ENCODE measurements at places on chromosomes 12 and 14.
A peak's percentile ranks its signal among the peaks of the same experiment; 100 is the strongest.

DNA sequence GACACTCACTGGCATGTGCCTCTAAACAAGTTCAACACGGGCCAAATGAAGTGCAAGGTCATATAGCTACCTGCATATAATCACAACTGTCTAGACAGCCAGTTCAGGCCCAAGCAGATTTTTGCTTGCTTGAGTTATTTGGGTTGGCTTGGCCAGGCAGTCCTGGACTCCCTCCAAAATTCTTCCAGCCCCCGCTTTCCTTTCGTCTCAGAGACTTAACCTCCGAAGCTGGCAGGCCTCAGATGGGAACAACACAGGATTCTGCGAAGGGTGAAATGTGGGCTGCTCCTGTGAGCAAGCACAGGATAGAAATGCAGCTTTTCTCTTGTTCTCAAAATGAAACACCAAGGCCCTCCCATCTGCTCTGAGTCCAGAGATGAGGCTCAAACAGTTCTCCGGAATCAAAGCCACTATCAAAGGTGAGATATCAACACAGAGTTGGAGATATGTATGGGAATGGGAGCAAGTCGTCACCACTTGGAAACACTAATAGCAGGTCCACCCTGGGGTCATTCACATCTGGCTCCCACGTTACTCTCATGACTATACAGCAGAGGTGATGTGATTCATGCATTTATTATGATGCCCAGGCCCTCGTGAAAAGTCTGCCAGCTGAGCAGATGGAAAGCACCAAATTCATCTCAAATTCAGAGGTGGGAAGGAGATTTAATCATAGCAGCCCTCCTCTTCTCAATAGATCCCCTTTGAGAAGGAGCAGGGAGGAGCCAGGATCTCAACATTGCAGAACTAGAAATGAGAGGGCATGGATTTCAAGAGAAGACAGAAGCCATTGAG lies 389.8 kb downstream of the NUAK1 start:
- DNase-seq, result peak; percentile 22

DNA sequence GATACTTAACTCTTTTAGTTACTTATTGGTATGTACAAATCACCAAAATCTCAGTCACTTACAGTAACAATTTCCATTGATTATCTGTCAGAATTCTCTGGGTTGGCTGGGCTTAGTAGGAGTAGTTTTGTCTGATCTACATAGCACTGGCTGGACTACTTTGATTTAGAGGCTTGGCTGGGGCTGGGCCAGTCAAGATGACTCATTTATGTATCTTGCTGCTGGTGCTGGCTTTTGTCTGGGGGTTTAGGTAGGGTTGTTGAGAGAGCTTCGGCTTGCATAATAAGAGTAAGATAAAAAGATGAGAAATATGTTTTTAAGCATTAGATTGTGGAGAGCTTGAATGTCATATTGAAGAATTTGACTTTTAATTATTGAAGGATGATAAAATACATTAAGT lies 1093.7 kb downstream of the SLC6A15 start:
- DNase-seq, result no peak

GRCh38 chr14:99322731-99323599 lies 51.0 kb upstream of the BCL11B start:
- no peak for DNase-seq

DNA sequence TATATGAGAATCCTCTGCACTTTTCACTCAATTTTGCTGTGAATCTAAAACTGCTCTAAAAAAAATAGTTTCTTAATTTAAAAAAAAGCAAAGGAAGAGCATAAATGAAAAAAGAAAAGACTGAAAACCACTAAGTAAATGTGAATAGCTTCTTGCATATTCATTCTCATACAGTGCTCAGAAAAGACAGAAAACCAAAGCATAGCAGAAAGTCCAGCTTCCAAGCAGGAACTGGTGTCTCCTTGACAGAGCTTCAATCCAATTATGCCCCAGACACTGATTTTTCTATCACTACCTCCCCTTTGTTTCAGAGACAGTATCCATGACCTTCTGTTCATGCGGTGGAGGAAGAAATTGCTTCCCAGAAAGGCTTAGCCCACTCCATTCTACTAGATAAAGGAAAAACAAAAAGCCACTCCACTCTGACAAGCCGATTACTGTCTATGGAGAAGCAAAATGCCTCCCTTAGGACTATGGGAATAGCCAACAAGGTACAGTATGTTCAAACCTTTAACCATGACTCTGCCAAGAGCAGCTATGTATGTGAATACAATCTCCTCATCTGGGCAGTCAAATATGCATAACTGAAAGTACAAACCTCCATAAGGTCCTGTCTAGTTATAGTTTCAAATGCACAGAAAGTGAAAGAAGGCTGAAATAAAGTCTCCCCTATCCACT lies 40.6 kb downstream of the ATF7 start:
- DNase-seq, result no peak

- DNase-seq, result no peak
These were observed 42.6 kb upstream of the POC1B start for GRCh38 chr12:89568484-89568883.

- DNase-seq, result no peak
These were observed 26.3 kb upstream of the PTGDR start for GRCh38 chr14:52241087-52241793.

DNA sequence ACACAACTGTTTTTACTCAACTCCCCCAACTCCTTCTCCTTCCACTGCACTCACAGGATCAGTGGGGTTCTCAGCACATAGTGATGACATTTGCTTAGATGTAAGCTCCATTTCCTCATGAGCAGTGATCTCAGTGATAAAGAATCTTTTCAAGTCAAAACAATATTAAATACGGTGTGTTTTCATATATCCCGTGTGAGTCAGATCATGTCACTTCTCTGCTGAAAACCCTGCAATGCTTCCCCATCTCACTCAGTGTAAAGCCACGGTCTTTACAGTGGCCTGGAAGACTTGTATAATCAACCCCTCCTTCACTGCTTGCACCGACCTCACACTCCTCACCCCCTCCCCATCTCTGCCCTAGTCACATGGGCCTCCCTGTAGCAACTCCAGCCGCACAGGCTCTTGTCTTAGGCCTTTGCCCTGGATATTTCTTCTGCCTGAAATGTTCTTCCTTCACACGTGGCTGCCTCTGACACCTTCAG lies 149.7 kb upstream of the ARHGAP5 start:
- DNase-seq, result no peak

GRCh38 chr14:73180385-73180805 lies 44.1 kb downstream of the PSEN1 start:
- DNase-seq, result no peak

DNA sequence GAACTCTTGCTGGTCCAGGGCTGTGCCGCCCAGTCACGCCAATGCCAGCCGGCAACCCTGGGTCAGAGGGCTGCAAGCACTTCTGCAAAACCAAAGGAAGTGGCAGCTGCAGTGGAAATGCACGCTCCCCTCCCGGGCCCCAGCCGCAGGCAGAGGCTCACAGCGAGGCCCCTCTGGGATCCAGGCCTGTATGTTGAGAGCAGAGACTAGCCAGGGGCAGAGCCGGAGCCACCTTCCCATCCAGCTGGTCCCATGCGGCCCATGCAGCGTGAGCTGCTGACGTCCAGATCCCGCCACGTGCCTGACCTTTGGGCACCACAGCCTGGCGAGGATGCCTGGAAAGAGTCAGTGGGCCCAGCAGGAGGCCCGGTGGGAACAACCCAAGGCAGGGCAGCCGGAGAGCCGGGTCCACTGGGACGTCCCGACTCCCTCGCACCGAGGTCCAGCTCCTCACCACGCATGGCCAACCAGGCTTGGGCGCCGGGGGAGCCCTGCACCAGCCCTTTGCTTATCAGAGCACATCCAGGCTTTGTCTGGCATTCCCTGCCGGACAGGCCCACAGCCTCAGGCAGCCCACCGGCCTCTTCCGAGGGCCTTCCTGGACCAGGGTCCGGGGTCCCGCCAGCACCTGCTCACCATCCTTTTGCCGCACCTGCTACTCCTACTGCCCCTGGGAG lies 4.3 kb downstream of the GPR132 start:
- peak; percentile 56 for DNase-seq

- DNase-seq, result no peak
These were observed 7.0 kb downstream of the ITGB7 start for GRCh38 chr12:53200107-53200457.

DNA sequence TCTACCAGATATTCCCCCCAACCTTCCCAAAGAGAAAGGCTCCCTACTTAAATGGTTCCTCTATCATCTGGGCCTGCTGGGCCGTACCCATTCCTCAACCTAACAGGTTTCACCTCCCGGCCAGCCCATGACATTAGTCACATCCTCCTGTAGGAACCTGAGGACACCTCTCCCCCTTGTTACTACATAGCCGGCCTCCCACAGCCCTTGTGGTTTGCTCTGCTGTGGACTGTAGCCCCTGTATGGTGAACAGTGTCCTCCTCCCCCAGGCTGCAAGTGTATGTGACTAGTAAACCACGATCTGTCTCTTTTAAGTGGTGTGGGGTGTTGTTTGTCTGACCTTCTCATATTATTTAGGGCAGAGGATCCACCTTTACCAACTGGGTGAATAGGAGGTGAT lies 371.7 kb downstream of the RGS6 start:
- no peak for DNase-seq

GRCh38 chr12:44875417-44875953 lies 630 bp downstream of the NELL2 start:
- DNase-seq, result no peak

- DNase-seq, result no peak
These were observed 13.1 kb upstream of the TMTC1 start for GRCh38 chr12:29796823-29797263.

- DNase-seq, result no peak
These were observed 4.0 kb downstream of the STON2 start for GRCh38 chr14:81396113-81396512.

DNA sequence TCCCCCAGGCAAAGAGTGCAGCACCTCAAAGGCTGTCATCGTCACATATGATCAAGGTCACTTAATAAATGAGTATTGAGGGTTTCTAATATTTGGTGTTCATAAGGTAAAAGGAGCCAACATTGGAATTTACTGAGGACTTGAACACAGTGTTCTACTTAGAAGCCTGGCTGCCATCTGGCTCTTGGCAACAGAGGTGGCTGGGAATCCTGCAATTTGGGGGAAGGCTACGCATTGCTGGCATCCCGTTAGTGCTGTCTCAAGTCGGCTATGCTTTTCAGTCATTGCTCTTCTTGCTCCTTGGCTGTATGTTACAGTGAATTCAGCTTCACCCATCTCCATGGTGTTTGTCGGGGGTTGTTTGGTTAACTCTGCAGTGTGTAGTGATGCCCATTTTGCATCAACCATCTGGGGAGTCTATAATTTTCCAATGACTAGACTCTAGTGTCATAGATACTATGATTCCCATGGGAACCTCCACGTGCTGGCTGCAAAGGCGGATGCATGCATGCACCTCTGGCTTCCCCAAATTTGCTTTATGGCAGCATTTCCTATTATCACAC lies 12.9 kb upstream of the SLC24A4 start:
- DNase-seq, result no peak

GRCh38 chr12:6606331-6607131 lies 648 bp downstream of the CHD4 start:
- peak; percentile 78 for DNase-seq

GRCh38 chr12:117688446-117688845 lies 280.3 kb downstream of the KSR2 start:
- no peak for DNase-seq

- no peak for DNase-seq
These were observed 140.7 kb upstream of the PRICKLE1 start for GRCh38 chr12:42730291-42730690.

- no peak for DNase-seq
These were observed 42.2 kb downstream of the CMKLR1 start for GRCh38 chr12:108296945-108297344.

- no peak for DNase-seq
These were observed 47.9 kb downstream of the PPP1R12A start for GRCh38 chr12:79886917-79887519.

DNA sequence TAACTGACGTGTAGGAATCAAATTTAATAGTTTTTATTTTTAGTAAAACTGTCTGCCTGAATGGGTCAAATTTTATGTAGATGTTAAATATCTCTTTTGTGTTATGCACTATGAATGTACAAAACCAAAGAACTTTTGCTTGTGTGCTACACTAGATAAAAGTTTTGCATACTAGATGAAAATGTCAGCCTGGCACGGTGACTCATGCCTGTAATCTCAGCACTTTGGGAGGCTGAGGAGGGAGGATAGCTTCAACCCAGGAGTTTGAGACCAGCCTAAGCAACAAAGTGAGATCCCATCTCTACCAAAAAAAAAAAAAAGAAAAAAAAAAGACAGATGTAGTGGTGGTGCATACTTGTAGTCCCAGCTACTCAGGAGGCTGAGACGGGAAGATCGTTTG lies 11.1 kb downstream of the AEBP2 start:
- DNase-seq, result no peak

GRCh38 chr14:87896393-87897380 lies 96.3 kb downstream of the GALC start:
- DNase-seq, result no peak

- no peak for DNase-seq
These were observed 402.1 kb downstream of the NAV3 start for GRCh38 chr12:78232756-78233155.

- DNase-seq, result no peak
These were observed 690 bp upstream of the RBP5 start for GRCh38 chr12:7129287-7129871.

DNA sequence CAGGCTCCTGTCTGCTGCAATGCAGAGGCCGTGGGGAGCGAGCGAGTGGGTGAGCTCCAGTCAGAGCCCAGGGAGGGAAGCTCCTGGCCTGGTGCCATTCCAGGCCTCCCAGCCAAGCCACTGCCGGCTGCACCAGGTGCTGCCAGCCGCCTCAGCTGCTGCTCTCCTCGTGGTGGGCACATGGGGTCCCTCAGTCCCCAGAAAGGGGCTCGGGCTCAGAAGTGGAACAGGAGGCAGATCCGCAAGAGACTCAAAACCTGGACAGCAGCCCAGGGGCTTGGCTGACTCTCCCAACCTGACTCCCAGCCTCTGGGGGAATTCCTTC lies 2.4 kb downstream of the ABCB9 start:
- peak; percentile 57 for DNase-seq

GRCh38 chr12:53276511-53276910 lies 8.4 kb downstream of the ESPL1 start:
- DNase-seq, result no peak

- no peak for DNase-seq
These were observed 306.6 kb upstream of the SOX5 start for GRCh38 chr12:24255920-24256665.

DNA sequence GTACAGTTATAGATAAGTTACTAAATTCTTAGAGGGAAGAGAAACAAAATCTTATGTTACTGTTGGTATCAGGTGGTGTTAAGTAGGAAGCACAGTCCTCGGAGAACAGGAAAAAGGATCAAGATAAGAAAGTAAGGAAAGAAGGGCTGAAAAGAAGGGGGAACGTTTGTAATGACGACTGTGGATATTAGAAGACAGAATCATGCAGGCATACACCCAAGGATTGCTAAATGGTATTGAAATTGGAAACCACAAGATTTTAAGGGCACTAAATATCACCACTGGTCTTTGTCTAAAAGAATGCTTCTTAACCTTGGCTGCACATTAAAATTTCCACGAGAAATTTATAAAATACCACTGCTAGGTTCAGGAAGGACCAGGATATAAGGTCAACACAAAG lies 34.1 kb upstream of the ERGIC2 start:
- no peak for DNase-seq

DNA sequence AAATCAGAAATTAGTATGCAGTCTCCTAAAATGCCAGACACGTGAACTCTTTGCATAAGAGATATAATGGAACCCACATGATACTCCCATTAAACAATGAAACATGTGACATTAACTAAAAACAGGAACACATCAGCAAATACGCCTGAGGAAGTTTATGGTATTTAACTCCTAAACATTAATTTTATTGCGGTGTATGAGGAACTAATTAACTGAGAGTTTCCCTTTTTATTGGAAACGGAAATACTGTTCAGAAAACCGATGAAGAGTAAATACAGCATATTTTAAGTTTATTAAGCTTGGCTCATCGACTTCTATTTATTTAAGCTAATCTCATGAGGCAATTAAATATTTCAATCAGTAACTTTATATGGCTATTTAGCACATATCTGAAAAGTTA lies 290.3 kb downstream of the SOX5 start:
- no peak for DNase-seq

All from right lobe of liver (tissue), 6 donors.